Activated CD4-positive, alpha-beta T cell treated with anti-CD3 and anti-CD28 coated beads, Interleukin-2, amount 10 ng/mL, durations not matched to agents 7 days and 5 days (primary cell): ENCODE measurements at places on chromosomes 2 and 18. TPM values are rescaled to one million over a fixed set of nuclear protein-coding genes. Genes with fewer than 3 reads are reported as not detected.

ATP6V1C2 gene
- not detected for total RNA-seq

CYP27C1 gene
- not detected for total RNA-seq

DNA sequence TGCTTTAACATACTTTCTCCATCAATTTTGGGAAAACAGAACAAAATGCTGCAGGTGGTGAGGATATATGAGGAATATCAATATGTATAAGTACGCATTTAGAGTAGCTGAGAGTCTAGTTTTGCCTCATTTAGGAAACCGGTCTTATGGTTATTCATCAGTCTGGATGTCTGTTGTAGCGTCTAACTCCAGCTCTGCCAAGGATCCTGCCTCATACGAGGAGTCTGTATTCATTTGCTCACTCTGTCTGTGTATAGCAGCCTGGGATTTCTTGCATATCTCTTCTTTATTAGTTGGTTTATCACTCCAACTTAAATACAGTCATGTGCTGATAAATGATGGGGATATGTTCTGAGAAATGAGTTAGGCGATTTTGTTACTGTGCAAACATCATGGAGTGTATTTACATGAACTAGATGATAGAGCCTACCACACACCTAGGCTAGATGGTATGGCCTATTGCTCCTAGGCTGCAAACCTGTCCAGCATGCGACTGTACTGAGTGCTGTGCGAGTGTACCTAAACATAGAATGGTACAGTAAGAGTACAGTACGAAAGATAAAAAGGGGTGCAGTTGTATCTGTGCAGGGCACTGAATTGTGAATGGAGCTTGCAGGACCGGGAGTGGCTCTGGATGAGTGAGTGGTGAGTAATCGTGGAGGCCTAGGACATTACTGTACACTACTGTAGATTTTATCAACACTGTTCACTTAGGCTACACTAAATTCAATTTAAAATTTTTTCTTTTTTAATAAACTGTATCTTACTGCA is 148.1 kb downstream of the ZNF407 start:
- H3K27ac ChIP-seq, result no peak overlapping the region
- no peak overlapping the region for H3K4me3 ChIP-seq
- no peaks in the 10 kb centered on the region for H3K27me3 ChIP-seq
- H3K36me3 ChIP-seq, result peaks cover 3% of the 10 kb centered on the region

DNA sequence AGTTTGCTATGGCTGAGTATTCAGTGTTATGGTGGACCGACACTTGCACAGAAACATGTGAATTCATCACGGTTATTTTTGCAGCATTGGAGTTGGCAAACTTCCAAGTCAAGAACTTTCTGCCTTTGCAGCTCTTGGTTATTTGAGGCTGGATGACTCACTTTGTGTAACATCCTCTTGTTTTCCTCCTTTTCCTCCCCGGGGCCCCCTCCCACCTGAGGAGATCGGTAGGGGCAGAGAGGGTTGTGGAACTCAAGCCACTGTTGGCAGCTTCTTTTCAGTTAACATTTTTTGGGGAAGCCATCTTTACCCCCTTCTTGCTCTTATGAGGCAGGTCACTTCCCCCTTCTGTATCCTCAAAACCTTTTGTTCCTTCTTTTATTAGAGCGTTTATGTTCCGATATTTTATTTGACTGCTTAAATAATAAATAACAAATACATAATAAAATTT is 48.6 kb downstream of the DDX1 start:
- no peak overlapping the region for H3K27ac ChIP-seq
- H3K4me1 ChIP-seq, result no peaks in the 10 kb centered on the region
- H3K36me3 ChIP-seq, result peaks cover 22% of the 10 kb centered on the region
- DNase-seq, result no peak
- no peaks in the 10 kb centered on the region for H3K27me3 ChIP-seq

DNA sequence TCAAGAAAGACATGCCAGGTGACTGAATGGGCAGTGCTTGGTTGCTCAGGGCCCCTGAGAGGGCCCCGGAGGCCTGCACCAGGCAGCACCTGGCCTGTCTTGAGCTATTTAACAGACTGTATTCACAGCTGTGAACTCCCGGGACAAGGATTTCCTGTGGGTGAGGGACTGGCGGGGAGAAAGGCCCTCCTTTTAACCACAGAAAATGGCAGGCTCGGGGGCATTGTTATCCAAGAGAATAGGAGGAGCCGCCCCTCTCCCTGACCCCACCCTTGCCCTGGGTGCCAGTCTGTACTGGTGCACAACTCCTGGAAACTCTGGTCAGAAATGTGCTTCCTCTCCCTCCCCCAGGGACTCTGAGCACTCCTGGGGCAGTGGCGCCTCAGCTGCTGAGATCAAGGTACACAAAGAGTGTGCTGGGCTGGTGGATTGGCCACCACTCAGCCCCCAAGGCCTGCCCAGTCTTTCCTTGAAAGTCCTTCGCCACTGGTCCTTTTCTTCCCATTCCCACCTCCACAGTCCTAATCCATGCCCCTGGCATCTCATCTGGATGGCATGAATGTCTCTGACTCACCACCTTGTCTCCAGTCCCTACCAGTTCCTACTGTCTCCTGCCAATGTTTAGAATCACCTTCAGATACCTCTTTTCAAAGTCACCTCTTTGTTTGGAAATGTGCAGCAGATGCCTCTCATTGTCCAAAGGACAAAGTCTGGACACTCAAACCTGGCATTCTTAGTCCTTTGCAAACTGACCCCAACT is 19.6 kb upstream of the EPAS1 start:
- H3K27ac ChIP-seq, result no peak overlapping the region
- no peak overlapping the region for H3K4me3 ChIP-seq

DNA sequence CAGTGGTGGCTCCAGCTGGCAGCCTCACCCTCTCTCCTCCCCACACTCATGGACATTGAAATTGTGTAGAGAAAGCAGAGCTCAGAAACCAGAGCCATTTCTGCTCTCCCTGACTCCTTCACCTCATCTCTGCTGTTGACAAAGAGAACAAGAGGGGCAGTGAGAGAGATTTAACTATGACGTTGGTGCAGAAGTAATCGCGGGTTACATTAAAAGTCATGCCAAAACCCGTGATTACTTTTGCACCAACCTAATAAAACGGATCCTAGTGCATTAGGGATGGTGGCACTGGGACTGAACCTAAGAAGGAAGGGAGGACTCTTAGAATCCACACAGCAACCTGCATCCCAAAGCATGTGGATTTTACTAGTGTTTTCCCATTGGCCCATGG is 113.3 kb upstream of the CDC42EP3 start:
- no peaks in the 10 kb centered on the region for H3K4me1 ChIP-seq
- H3K27ac ChIP-seq, result no peak overlapping the region
- H3K27me3 ChIP-seq, result peaks cover 2% of the 10 kb centered on the region
- H3K4me3 ChIP-seq, result no peak overlapping the region

- no peak overlapping the region for H3K27ac ChIP-seq
- H3K27me3 ChIP-seq, result no peaks in the 10 kb centered on the region
- H3K4me1 ChIP-seq, result no peaks in the 10 kb centered on the region
- H3K4me3 ChIP-seq, result no peak overlapping the region
Observed at GRCh38 chr18:72674710-72675109, 130.6 kb upstream of the CBLN2 start.

- no peak overlapping the region for H3K4me3 ChIP-seq
- DNase-seq, result no peak
- H3K4me1 ChIP-seq, result no peaks in the 10 kb centered on the region
- peaks cover 61% of the 10 kb centered on the region for H3K27me3 ChIP-seq
- H3K27ac ChIP-seq, result no peak overlapping the region
Observed at GRCh38 chr18:12253663-12254135, 462 bp upstream of the CIDEA start.
